ENCODE measurements at places on chromosomes 7 and 10. TPM values are rescaled to one million over a fixed set of nuclear protein-coding genes. Genes with fewer than 3 reads are reported as not detected.

- H3K27ac ChIP-seq = no peak overlapping the region
- DNase-seq = no peak
- peaks cover 4% of the 10 kb centered on the region for H3K27me3 ChIP-seq
- peaks cover 7% of the 10 kb centered on the region for H3K4me1 ChIP-seq
- H3K36me3 ChIP-seq = no peaks in the 10 kb centered on the region
Observed at GRCh38 chr10:78894089-78894840, 174.5 kb upstream of the ZMIZ1 start.

DNA sequence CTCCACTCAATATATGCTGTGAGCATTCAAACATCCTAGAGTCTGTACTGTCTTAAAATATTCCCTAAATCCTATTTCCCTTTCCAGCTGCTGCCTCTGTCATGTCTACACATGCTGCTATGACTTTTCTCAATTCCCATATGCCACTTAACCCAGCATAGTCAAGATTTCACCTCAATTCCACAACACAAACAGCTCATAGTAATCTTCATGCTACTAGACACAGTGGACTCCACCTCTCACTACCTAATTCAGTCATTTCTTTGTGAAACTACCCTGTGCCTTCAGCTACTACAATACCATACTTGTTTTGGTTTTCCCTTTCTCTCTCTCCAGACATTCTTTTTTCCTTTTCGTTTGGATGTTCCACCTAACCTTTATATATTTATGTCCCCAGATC is 45.5 kb downstream of the GSAP start:
- H3K4me1 ChIP-seq = no peaks in the 10 kb centered on the region
- peaks cover 7% of the 10 kb centered on the region for H3K36me3 ChIP-seq
- H3K4me3 ChIP-seq = no peak overlapping the region
- H3K27ac ChIP-seq = no peak overlapping the region

DNA sequence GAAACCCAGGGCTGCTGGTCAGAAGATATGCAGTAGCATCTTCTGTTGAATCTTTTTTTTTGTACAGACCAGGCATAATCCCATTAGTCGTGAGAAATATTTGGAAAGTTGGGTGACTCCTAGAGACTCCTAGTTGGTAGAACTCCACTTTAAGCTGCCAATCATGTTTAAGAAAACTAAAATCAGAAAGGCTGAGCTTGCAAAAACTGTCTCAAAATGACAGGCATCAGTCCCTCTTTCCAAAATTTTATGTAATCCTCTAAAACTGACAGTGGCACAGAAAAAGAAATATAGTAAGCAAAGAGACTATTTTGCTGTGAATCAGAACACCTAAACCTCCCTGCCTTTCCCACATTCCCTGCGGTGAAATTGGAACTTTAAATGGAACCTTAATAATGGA is 568.5 kb downstream of the CCSER2 start:
- no peaks in the 10 kb centered on the region for H3K36me3 ChIP-seq
- DNase-seq = no peak
- no peaks in the 10 kb centered on the region for H3K4me1 ChIP-seq

DNA sequence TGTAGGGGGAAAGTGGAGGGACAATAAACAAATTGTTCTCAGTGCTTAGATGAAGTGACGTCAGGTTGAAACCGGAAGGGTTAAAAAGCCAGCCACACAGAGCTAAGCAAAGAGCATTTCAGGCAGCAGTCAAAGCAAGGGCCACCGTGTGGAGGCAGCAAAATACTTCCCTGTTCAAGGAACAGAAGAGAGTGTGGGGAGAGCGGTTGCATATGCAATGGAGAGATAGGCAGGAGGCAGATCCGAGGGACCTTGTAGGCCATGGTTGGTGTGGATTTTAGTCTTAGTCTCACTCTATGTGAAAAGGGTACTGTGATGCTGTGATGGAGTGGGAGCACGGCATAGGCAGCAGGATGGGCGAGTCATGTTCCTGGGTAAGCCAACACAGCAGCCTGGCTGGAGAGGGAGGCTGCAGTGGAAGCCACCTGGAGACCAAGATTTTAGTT is 3.8 kb upstream of the STN1 start:
- H3K4me1 ChIP-seq = peaks cover 9% of the 10 kb centered on the region
- H3K27me3 ChIP-seq = peaks cover 2% of the 10 kb centered on the region
- H3K4me3 ChIP-seq = no peak overlapping the region
- H3K27ac ChIP-seq = no peak overlapping the region
- DNase-seq = peak; percentile 66

GRCh38 chr7:64618785-64619456 is 47.0 kb upstream of the ZNF107 start:
- DNase-seq = peak; percentile 32
- H3K4me3 ChIP-seq = no peak overlapping the region
- no peaks in the 10 kb centered on the region for H3K4me1 ChIP-seq
- H3K27me3 ChIP-seq = no peaks in the 10 kb centered on the region
- H3K36me3 ChIP-seq = no peaks in the 10 kb centered on the region
- H3K27ac ChIP-seq = no peak overlapping the region

DNA sequence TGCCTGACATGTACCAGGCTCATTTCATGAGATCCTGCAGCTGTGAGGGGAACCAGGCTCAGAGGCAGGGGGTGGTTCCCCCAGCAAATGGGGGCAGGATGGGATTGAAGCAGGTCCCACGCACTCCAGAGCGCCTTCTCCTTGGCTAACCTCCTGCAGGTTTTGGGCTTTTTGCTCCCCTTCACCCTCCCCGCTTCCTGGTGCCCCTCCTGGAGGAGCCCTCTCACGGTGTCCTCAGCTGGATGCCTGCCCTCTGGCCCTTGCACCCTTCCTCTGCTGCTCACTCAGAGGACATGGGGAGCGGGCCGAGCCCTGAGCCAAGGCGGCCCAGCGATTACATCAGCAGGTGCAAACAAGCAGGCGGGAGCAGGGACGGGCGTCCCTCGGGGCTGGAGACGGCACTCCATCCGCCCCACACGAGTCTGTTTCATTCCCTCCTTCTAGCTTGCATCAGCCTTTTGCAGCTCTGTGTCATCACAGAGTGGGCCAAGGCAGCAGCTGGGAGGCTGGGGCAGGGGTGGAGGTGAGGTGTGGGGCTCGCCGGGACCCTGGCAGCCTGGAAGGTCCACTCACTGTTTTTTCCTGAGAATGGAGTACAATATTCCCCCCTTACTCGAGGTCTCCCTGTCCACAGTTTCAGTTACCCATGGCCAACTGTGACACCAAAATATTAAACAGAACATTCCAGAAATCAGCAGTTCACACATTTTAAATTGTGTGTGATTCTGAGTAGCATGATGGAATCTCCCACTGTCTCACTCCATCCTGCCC is 52.7 kb upstream of the SLC29A3 start:
- H3K27ac ChIP-seq = no peak overlapping the region
- H3K4me1 ChIP-seq = peaks cover 3% of the 10 kb centered on the region
- no peak overlapping the region for H3K4me3 ChIP-seq
- H3K27me3 ChIP-seq = no peaks in the 10 kb centered on the region
- no peaks in the 10 kb centered on the region for H3K36me3 ChIP-seq

DNA sequence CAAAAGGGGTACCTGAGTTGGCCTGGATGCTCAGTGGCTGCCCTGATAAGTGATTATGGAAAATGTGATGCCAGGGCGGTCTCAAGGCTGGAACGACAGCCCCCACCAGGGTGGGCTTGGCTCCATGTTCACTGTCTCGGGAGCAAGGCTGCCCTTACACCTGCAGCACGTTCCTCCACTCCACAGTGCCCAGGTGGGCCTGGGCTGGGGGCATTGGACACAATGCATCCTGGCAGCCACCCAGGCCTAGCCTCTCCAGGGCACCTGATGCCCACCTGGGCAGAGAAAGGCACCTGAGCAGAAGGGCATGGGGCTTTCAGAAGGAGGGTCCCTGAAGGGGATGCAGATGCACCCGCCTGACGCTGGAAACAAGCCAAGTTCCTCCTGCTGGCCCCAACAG is 548.3 kb downstream of the DNAJB6 start:
- H3K27ac ChIP-seq = no peak overlapping the region
- DNase-seq = no peak
- peaks cover 7% of the 10 kb centered on the region for H3K4me1 ChIP-seq

- H3K4me1 ChIP-seq = no peaks in the 10 kb centered on the region
- no peaks in the 10 kb centered on the region for H3K36me3 ChIP-seq
- no peak for DNase-seq
- H3K4me3 ChIP-seq = no peak overlapping the region
Observed at GRCh38 chr7:95490231-95490762, 4.6 kb downstream of the ASB4 start.

GRCh38 chr10:77888356-77888703 is 38.2 kb downstream of the DLG5 start:
- no peaks in the 10 kb centered on the region for H3K4me1 ChIP-seq
- no peak overlapping the region for H3K27ac ChIP-seq
- no peak overlapping the region for H3K4me3 ChIP-seq
- no peaks in the 10 kb centered on the region for H3K27me3 ChIP-seq
- H3K36me3 ChIP-seq = no peaks in the 10 kb centered on the region

GRCh38 chr10:49312246-49312869 is 13.4 kb downstream of the C10orf71 start:
- no peak overlapping the region for H3K27ac ChIP-seq
- H3K4me3 ChIP-seq = no peak overlapping the region
- no peaks in the 10 kb centered on the region for H3K36me3 ChIP-seq

- peak overlapping the region; percentile 100 for H3K27ac ChIP-seq
- H3K36me3 ChIP-seq = peaks cover 37% of the 10 kb centered on the region
- peak overlapping the region; percentile 95 for H3K4me3 ChIP-seq
- no peaks in the 10 kb centered on the region for H3K27me3 ChIP-seq
- peaks cover 53% of the 10 kb centered on the region for H3K4me1 ChIP-seq
- peak; percentile 52 for DNase-seq
Observed at GRCh38 chr7:39950473-39951225, 593 bp downstream of the CDK13 start.

DNA sequence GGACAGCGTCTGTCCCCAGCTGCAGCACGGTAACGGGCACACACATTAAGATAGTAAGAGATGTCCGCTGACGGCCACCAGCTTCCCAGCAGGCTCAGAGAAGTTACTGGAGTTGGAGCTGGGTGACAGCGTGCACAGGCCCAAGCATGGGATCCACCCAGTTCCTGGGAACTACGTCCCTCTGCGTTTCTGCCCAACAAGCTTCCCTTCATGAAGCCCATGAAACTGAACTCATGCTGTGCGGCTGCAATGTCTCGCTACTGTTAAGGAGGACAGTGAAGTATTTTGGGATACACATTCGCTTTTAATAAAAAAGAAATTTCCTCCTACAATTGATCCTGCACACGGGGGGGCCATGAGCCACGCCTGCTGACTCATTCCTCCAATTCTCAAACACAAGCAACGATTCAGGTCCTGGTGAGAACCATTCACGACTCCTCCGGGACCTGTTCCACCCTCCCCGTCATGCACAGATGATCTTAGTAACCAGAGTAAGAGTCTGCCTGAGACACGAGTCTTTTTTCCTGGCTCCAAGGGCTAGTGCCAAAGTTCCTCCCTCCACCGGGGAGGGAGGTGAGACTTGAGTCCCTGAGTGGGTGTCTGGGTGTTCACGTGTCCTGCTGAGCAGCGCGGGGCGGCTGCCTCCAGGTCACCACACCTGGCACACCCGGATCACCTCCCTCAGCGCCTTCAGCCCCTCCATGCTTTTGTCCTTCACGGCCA is 2.6 kb downstream of the PSMG3 start:
- no peak overlapping the region for H3K4me3 ChIP-seq
- H3K27me3 ChIP-seq = no peaks in the 10 kb centered on the region
- H3K4me1 ChIP-seq = peaks cover 21% of the 10 kb centered on the region
- peaks cover 8% of the 10 kb centered on the region for H3K36me3 ChIP-seq

DNA sequence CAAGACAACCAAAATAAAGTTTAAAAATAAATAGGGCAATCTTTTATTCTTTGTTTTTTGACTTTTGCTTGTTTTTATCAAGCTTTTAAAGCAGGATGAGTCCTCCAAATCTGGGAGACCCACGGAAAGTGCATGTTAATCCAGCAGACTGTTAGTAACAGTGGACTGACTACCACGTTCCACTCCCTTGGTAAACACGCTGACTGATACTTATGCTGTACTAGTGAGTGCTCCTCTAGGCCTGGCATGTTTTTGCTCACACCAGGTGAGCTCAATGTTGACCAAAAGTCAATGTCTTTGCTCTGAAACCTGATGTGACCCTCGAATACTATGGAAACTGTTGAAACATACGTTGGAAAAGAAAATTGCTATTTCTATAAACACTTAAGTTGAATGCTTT is 88.4 kb downstream of the KIAA1549 start:
- H3K27ac ChIP-seq = no peak overlapping the region
- DNase-seq = no peak
- peaks cover 4% of the 10 kb centered on the region for H3K4me1 ChIP-seq
- no peaks in the 10 kb centered on the region for H3K36me3 ChIP-seq
- H3K27me3 ChIP-seq = no peaks in the 10 kb centered on the region

DNA sequence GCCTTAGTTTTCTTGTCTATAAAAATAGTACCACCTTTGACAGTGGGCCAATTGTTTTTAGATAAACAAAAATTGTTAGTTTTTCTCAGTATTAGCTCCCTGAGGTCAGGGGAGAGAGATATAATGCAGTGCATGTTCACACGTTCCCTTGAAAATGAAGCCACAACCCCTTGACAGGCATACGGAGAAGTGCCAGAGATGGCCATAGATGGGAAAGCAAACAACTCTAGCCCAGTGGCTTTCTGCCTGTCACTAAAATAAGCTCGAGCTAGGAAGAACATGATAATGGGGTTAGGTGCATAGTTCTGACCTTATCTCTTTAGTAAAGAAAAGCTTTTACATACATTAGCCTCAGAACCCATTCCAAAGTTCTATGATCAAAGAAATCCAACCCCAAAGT is 124.9 kb downstream of the CHRM2 start:
- H3K36me3 ChIP-seq = no peaks in the 10 kb centered on the region
- no peak overlapping the region for H3K4me3 ChIP-seq
- H3K27me3 ChIP-seq = no peaks in the 10 kb centered on the region

DNA sequence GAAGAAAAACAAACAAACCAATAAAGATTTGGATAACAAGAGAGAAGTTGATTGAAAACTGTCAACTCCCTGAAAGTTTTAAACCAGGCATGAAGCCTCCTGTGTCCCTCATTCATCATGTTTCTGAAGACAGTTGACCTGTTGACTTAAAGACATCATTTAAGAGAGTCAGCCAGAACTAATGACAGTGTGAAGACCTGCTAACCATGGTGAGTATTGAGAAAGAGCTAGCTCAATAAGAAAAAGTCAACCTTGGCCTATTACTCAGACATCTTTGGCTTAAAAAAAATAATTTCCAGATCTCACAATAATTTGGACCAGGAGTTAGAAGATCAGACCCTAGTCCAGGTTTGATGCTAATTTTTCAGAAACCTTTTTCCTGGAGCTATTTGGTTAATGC is 45.3 kb upstream of the ANKRD1 start:
- H3K4me3 ChIP-seq = no peak overlapping the region
- H3K27ac ChIP-seq = no peak overlapping the region
- H3K36me3 ChIP-seq = no peaks in the 10 kb centered on the region

MYOZ1 gene
- total RNA-seq = not detected

TUBAL3 gene
- not detected for total RNA-seq

AVL9 gene
- 30.1 TPM for total RNA-seq

C7orf33 gene
- total RNA-seq = not detected

MYL10 gene
- total RNA-seq = not detected

RADIL gene
- total RNA-seq = 0.82 TPM

All from activated CD8-positive, alpha-beta T cell treated with anti-CD3 and anti-CD28 coated beads, Interleukin-2, amount 10 ng/mL, durations not matched to agents 7 days and 5 days (primary cell).